MV-4-11 (cell line): ENCODE measurements at places on chromosomes 12 and 14.

- DNase-seq = no peak
Measured at GRCh38 chr12:31408763-31409162, 82.8 kb upstream of the SINHCAF start.

DNA sequence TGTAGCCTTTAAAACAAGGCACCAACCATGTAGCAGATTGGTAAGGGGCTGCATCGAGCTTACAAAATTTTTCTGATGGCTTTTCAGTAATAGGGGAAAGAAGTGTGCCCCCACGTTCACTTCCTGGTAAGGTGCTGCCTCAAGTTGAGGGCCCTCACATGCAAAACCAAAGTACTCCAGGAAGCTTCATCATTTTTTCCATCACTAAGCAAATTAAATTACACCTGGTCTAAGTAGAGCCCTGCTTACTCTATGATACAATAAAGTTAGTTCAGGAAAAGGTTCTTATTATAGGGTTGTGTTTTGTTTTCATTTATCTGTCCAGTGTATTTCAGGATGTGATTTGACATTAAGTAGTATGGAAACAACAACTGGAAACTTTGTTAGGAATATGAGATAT is 15.0 kb upstream of the AKAP5 start:
- no peak for DNase-seq

DNA sequence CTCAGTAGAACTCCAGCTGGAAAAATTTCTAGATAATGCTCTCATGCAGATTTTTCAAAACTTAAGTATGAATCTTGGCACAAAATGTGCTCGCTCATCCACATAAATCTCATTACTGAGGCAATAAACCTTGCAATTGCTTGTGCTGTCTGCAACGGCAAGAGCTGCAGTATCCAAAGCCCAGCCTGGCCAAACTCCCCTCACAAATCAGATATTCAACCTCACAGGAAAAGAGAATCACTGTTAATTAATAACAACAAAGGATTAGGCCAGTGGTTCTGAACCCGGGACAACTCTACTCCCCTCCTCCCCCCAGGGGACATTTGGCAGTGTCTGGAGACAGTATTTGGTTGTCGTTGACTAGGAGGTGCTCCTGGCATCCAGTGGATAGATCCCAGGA is 19.2 kb upstream of the CORO1C start:
- DNase-seq = no peak

DNA sequence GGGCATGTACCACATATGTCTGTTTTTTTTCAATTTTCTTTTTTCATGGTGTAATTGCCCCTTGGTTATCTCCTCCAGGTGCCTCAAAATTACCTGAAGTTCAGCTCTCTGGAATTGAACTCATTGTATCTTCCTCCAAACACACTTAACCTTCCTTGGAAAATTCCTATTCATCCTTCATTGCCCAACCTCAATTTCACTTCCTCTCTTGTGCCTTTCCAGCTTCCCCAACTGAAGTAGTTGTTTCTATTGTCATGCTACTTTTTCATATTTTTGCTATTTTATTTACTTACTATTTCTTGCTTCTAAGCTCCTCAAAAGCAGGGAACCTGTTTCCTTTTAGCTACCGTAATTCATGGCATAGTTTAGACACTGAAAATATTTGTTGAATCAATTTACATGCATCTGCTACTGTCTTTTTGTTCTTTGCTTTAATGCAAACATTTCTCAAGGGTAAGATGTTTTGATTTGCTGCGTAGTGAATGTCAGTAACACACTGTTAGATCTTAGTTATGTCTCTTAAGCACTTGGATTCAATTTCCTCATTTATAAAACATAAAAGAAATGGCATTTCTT is 37.0 kb upstream of the STXBP6 start:
- DNase-seq = peak; percentile 31

GRCh38 chr14:61625165-61625564 is 70.1 kb upstream of the HIF1A start:
- no peak for DNase-seq

GRCh38 chr12:65280306-65280705 is 1.8 kb downstream of the MSRB3 start:
- DNase-seq = no peak
